ENCODE measurements at places on chromosomes 1 and 21.

GRCh38 chr1:37951041-37951782 lies 4.4 kb upstream of the INPP5B start:
- DNase-seq = no peak

DNA sequence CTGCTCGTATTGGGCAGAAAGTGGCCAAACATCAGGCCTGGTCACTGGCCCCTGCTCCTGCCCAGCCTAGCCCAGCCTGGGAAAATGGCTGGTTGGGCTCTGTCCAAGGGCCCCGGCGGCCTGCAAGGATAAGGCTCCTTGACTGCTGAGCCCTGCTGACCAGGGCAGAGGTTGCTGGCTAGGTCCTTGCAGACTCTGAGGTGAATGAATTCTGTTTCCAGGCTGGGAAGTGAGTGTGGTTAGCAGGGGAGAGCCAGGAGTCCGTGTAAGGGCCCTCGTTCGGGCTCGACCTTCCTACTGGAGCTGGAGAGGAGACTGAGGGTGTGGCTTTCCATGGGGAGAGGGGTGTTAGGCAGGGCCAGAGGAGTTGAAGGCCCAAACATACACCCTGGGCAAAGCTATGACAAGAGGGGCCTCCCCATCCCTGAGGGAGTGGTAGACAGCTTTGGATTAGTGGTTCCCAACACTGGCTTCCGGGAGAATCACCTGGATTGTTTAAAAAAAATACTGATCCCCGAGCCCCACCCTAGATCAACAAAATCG lies 20.6 kb downstream of the CSF1 start:
- peak; percentile 93 for DNase-seq

GRCh38 chr1:224343679-224344078 lies 13.0 kb upstream of the CNIH4 start:
- no peak for DNase-seq

- DNase-seq = no peak
Measured at GRCh38 chr1:207787776-207788175, 35.9 kb downstream of the CD46 start.

- DNase-seq = no peak
Measured at GRCh38 chr1:172154551-172154950, 265.9 kb upstream of the C1orf105 start.

DNA sequence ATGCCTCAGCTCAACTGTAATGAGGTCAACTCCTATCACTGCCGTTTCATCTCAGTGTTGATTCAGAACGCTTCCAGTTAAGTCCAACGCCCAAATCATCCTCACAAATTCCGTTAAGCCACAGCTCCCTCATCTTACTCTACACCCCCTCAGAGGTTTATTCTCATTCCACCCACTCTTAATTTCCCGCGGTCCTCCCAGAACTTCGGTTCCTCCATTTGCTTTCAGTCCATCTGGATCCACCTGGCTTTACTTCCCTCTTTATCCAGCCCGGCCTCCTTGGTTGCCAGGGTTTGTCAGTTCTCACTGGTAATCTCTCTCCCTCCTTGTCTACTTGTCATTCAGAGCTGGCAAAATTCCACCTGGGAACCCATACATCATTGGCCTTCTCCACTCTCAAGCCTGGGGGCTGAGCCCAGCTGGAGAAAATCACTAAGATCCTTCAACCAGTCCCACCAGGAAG lies 51.3 kb upstream of the RUNX1 start:
- no peak for DNase-seq

GRCh38 chr1:212630158-212630900 lies 21.8 kb downstream of the ATF3 start:
- DNase-seq = no peak

- DNase-seq = no peak
Measured at GRCh38 chr1:12173631-12174121, 6.9 kb downstream of the TNFRSF1B start.

GRCh38 chr21:32909393-32909792 lies 116.3 kb upstream of the OLIG2 start:
- no peak for DNase-seq

DNA sequence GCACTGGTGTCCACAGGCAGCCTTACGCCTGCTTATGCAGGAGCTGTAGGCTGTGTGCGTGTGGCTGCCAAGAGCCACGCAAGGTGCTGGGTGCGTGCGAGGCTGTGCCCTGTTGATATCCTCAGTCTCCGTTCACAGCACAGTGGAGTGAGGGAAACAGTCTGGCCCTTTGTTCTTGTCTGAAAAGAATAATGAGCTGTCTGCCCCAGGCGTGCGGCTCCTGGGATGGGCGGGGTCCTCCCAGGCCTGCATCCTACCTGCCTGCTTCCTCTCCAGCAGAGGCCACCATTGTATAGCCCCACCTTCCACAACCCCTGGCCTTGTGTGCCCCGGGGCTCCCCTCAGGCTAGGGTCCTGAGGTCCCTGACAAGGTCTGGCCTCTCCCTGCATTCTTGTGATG lies 47.0 kb upstream of the KDM4A start:
- no peak for DNase-seq

- no peak for DNase-seq
Measured at GRCh38 chr1:165891111-165891860, 63.9 kb downstream of the UCK2 start.

- DNase-seq = no peak
Measured at GRCh38 chr21:43267391-43268085, 98.7 kb downstream of the CRYAA start.
